ENCODE measurements at places on chromosomes 7 and 10. TPM values are rescaled to one million over a fixed set of nuclear protein-coding genes. Genes with fewer than 3 reads are reported as not detected.

NYAP1 gene
- 0.83 TPM for total RNA-seq

CPA1 gene
- total RNA-seq = 0.30 TPM

SDK1 gene
- total RNA-seq = 0.46 TPM

VSTM2A gene
- total RNA-seq = not detected

AGR2 gene
- total RNA-seq = not detected

FZD1 gene
- total RNA-seq = 8.3 TPM
